Kidney epithelial cell (primary cell): ENCODE measurements at places on chromosomes 2 and 18. TPM values are rescaled to one million over a fixed set of nuclear protein-coding genes. Genes with fewer than 3 reads are reported as not detected.

DPP10 gene
- total RNA-seq, result 1.8 and 2.4 TPM in 2 replicates

DCDC2C gene
- not detected in 2 replicates for total RNA-seq

POTEI gene
- not detected in 2 replicates for total RNA-seq

SPIRE1 gene
- 49.2 and 52.4 TPM in 2 replicates for total RNA-seq

NFATC1 gene
- 2.7 and 3.4 TPM in 2 replicates for total RNA-seq

PSTPIP2 gene
- total RNA-seq, result 11.2 and 14.2 TPM in 2 replicates

CD8A gene
- total RNA-seq, result 0.14 and 1.5 TPM in 2 replicates

UGT1A1 gene
- not detected in 2 replicates for total RNA-seq

GRCh38 chr18:48675912-48676311, 137.1 kb downstream of the CTIF start:
- no peak for DNase-seq

- DNase-seq, result no peak
These were observed 118.4 kb upstream of the CTNNA2 start for GRCh38 chr2:79394485-79394859.

GRCh38 chr2:1606421-1607235, 137.7 kb downstream of the PXDN start:
- no peak for DNase-seq

GRCh38 chr18:60664736-60665135, 292.2 kb upstream of the MC4R start:
- no peak for DNase-seq

GRCh38 chr2:45212953-45213635, 203.8 kb upstream of the SIX2 start:
- no peak for DNase-seq

- no peak for DNase-seq
These were observed 15.2 kb downstream of the PRELID3A start for GRCh38 chr18:12422936-12423335.

GRCh38 chr2:48414980-48415835, 114.7 kb upstream of the STON1 start:
- no peak for DNase-seq

- no peak for DNase-seq
These were observed 22.8 kb upstream of the DLX1 start for GRCh38 chr2:172062402-172063004.

DNA sequence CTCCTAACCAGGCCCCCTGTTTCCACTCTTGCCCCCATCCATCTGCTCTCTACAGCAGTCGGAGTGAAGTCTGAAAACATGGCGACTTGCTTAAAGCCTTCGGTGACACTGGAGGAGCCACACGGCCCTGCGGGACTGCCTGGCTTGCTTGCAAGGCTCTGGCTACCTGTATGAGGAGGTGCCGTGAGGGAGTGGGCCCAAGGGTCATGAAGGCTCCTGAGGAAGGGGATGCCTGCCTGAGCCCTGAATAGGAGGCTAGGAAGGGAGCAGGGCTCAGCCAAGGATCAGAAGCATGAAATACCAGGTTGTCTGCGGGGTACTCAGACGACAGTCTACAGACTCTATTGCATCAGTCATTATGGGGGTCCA, 75.4 kb downstream of the EMX1 start:
- no peak for DNase-seq

DNA sequence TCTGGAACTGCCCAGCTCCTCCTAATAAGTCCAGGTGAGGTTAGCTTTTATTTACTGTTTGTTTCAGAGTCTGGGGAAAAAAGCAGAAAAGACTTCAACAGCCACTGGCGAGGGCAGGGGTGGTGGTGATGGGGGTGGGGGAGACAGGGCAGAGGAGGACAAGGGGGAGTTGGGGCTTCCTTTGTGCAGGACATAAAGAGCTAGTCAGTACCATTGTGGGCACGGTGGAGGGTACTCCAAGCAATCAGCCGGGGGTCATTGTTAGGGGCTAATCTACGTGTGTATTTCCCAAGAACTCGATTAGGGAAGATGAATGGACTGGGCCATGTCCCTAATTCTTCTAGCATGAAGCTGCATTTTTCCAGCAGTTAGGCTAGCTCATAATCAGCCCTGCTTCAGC, 2.8 kb upstream of the RAX start:
- no peak for DNase-seq

GRCh38 chr2:118255771-118256372, 167.6 kb downstream of the INSIG2 start:
- DNase-seq, result no peak
